ENCODE measurements at places on chromosomes 11 and 22. TPM values are rescaled to one million over a fixed set of nuclear protein-coding genes. Genes with fewer than 3 reads are reported as not detected.

The HBG1 gene
- not detected for total RNA-seq

The OR51E1 gene
- 1.4 TPM for total RNA-seq

The POU2AF2 gene
- total RNA-seq = not detected

The GRIK4 gene
- total RNA-seq = not detected

The OOSP4A gene
- total RNA-seq = not detected

The ARHGAP8 gene
- total RNA-seq = 1.8 TPM

The MAPK8IP1 gene
- total RNA-seq = 29.9 TPM

The TRIM48 gene
- not detected for total RNA-seq

The MS4A4A gene
- 11.1 TPM for total RNA-seq

The TOP3B gene
- 30.7 TPM for total RNA-seq

The MMP27 gene
- not detected for total RNA-seq

The ACR gene
- 0.35 TPM for total RNA-seq

The KDM4E gene
- not detected for total RNA-seq

The PRR33 gene
- not detected for total RNA-seq

The ART1 gene
- total RNA-seq = not detected

The EMID1 gene
- total RNA-seq = 30.0 TPM

The BARX2 gene
- total RNA-seq = not detected

The FJX1 gene
- 2.1 TPM for total RNA-seq

The TRIM51 gene
- not detected for total RNA-seq

The ANO1 gene
- total RNA-seq = 26.9 TPM

The PDE3B gene
- total RNA-seq = 1.5 TPM

The CARD16 gene
- not detected for total RNA-seq

The ZNRD2 gene
- 24.9 TPM for total RNA-seq

The MRGPRX4 gene
- not detected for total RNA-seq

The KCNJ1 gene
- not detected for total RNA-seq

Measured in uterus (tissue), 4 donors.